ENCODE measurements at places on chromosomes 5 and 9.

DNA sequence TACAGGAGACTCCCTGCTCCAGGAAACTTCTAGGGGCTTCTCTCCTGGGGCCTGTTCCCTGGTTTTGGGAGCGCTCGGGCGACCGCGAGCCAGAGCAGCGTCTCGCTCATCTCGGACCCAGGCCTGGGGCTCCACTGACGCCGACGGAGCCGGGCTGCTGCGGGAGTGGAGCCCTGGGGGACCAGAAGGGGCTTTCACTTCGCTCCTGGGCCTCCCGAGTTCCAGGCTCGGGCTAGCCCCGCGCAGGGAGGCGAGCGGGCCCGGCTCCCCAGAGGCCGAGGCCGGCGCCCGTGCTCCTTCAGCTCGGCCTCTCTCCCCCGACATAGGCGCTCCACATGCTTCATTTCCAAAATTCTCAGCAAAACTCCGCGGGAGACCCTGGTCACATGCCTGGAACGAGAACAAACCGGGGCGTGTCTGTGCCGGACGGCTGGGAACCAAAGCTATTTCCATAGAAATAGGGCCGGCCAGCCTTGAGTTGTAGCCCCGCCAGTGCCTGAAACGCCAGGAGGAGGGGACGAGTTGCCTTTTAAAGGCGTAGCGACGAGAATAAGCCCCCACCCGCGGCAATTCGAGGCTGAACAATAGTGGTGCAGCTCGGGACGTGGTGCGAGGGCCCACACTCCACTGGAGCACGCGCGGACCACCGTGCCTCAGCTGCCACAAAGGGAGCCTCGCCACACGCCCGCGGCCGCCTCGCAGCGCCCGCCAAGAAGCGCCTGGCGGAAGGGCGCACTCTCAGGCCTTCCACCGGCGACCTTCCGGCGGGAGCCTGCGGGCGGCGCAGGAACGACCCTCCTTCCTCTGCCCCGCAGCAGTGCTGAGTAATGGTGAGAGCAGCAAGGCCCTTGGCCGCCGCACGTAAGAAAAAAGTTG, 1.1 kb upstream of the G3BP1 start:
- DNase-seq, result peak; percentile 29

GRCh38 chr5:107294211-107294550, 376.6 kb downstream of the EFNA5 start:
- DNase-seq, result no peak

DNA sequence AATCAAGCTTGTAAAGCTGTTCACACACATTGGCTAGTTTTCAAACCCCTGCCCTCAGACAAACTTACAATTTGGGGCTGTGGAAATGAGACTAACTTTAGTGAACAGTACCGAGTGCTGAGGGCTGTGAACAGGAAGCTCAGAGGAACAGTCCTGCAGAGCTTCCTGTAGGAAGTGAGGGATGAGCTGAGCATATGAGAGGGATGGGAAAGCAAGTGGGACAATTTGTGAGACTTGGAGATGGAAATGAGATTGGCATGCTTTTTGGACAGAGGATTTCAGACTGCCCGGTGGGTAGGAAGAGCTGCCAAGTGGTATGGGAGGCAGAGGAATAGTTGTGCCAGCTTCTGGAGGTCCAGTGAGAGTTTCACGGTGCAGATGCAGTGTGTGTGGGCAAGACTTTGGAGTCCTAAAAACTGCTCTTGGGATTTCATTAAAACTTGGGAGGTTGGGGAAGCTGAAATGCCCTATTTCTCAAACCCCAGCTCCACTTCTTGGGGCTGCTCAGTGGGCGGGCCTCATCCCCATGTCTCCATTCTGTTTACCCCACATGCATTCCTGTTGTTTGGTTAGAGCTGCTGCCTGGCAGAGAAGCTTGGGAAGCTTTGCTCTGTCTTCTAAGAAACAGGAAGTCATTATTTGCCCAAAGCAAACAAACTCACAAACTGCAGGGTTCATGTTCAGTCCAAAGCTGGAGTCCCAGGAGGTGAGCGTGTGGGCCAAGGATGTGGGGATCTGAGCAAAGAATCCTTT, 267.5 kb downstream of the ZSWIM6 start:
- no peak for DNase-seq

DNA sequence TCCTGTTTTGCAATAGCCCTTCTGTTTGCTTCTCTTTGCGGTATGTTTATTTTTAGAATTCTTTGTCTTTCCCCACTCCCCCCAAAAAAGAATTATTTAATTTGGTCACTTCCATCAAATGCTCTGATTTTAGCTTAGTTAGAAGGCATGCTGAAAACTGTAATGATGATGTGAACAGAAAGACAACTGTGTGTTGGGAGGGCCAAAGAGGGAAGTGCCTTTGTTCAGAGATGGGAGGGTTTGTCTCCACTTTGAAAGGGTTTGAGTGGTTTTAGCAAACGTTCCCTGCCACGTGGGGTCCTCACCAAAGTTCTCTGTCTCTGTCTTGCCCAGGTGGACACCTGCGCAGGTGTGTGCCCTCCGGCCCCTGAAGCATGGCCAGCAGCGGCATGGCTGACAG, 41.9 kb downstream of the SYK start:
- DNase-seq, result no peak

DNA sequence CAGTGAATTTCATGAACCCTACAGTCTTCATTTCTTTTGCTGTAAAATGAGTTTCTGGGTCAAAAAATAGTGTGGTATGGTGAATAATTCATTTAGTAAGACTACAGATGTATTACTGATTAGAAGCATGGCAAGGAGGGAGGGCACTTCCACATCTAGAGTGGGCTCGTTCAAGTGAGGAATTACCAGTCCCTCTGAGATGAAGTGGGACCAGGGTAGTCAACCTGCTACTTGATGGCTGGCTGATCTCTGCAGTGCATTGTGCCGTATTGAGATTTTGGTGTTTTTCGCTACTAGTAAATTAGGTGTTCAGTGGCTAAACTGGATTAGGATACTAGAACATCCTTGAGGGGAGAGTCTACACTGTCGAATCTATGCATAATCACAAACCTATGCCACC, 10.8 kb downstream of the CDC37L1 start:
- no peak for DNase-seq

DNA sequence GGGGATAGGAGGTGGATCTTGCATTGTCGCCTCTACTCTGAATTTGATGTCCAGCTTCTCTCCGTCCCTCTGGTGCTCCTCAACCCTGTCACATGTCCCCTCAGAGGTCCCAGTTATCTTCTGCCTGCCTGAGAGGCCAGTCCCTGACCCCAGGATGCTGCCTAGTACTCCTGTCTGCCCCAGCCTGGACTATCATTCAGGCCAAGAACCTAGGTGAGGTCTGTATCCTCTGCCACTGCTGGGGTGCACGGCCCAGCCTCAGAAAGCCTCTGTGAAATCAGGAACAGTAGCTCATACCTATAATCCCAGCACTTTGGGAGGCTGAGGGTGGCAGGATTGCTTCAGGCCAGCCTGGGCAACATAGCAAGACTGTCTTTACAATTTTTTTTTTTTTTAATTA, 8.6 kb downstream of the SPINK4 start:
- no peak for DNase-seq

DNA sequence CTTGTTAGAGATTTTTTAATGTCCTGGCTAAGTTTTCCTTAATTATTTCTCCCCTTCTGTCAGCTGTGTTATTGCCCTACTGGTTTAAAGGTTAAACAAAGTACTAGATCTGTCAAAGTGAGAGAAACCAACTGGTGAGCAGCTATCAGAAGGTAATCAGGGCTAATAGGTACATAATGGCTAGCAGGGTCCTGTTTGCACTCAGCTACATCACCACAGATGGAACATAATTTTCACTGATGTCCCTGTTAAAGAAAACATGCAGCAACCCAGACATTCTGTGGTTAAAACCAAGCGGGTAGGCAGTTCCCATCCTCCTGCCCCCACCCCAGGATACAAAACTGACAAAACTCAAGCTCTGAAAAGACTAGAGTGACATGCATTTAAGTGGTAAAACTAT, 473.9 kb downstream of the NR2F1-AS1 start:
- no peak for DNase-seq

- DNase-seq, result no peak
Measured at GRCh38 chr5:132491368-132492364, 1.1 kb upstream of the IRF1 start.

DNA sequence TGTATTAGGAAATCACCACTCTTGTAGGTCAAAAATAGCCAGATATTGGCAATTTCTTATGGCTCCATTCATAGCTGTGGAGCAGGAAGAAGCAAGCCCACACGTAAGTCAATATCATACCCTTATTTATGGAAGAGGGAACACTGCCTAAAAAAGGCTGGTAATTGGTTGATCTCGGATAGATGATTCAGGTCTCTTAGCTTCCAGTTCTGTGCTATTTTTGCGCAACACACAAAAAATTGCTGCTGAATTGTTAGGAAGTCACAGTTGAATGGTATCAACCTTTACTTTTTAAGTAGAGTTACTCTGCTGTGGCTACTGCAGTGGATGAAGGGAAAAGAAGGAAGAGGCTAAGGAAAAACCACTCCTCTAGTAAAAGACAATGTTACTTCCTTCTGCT, 168.8 kb downstream of the ARHGAP26 start:
- DNase-seq, result no peak

DNA sequence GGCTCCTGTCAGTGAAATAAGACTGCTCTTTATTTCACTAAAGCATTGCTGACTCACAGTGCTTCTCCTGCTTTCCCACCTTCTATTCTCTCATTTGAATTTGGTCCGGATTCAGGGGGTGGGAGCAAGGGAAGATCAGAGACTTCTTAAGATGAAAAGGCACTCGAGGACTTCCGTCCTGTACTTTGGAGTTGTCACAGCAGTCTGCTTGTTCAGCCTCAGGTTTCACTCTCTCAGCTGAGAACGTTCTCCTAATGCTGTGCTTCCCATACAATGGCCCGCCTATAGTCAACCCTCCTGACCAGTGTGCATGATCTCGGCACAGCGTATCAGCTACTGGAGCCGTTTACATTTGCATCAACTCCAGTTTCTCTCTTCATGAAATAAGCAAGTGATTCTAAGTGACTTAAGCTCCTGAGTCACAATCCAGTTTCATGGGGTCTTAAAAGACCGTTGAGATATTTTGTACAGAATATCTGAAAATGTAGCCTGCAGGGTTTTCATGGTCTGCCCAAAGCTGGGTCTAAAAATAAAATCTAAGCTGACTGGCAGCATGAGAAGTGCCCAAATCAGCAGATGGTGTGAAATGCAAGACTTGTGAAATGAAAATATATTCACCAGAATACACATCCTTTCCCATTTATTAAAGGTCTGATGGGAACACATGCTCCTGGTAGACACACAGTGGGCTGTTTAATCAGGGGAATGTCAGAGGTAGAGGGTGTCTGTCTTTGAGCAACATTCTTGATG, 145.0 kb downstream of the ADCY2 start:
- DNase-seq, result no peak

GRCh38 chr5:3214838-3215374, 380.7 kb upstream of the IRX1 start:
- DNase-seq, result no peak

DNA sequence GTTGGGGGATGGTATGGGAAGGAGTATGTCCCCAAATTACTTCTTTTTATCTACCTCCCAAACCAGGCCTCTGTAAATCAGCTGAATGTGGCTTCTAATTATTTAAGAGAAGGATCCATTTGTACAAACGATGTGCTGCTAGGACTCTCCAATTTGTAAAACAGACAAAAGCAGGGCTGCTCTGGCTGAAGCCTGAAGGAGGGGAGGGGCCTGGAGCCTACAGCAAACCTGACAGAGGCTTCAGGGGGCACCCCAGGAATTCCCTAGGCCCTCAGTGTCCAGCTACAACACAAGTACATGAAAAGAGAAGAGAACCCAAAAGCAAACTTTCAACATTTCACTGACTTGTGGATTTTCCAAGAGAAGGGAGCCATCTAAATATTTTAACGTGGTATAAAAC, 939.4 kb upstream of the DMAC1 start:
- DNase-seq, result no peak

DNA sequence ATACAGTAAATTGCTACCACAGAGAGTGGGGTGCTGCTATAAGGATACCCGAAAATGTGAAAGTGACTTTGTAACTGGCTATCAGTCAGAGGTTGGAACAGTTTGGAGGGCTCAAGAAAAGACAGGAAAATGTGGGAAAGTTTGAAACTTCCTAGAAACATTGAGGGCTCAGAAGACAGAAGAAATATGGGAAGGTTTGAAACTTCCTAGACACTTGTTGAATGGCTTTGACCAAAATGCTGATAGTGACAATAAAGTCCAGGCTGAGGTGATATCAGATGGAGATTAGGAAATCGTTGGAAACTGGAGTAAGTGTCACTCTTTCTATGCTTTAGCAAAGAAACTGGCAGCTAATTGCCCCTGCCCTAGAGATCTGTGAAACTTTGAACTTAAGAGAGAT, 1158.6 kb upstream of the CDH6 start:
- DNase-seq, result no peak

DNA sequence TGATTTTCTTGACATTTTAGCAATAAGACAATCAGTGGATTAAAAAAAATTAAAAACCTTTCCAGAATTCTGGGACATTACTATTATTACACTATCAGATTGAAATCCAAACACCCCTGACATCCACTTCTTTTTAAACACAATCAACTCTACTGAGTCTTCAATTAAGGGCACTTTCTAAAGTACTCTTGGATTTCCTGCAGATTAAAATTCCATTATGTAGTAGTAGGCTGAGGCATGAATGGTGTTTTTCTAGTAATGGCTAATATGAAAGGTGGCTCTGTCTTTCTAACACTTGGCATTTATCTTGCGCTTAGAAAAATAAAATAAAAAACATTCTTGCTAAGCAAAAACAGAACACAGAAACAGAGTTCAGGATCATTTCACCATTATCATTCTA, 107.8 kb downstream of the OXCT1 start:
- DNase-seq, result no peak
